Activated naive CD4-positive, alpha-beta T cell treated with anti-CD3 and anti-CD28 coated beads for 36 hours (primary cell): ENCODE measurements at places on chromosomes 11 and 22. TPM values are rescaled to one million over a fixed set of nuclear protein-coding genes. Genes with fewer than 3 reads are reported as not detected.

Gene C11orf65
- 3.1 TPM for total RNA-seq

Gene GGTLC2
- total RNA-seq = not detected

DNA sequence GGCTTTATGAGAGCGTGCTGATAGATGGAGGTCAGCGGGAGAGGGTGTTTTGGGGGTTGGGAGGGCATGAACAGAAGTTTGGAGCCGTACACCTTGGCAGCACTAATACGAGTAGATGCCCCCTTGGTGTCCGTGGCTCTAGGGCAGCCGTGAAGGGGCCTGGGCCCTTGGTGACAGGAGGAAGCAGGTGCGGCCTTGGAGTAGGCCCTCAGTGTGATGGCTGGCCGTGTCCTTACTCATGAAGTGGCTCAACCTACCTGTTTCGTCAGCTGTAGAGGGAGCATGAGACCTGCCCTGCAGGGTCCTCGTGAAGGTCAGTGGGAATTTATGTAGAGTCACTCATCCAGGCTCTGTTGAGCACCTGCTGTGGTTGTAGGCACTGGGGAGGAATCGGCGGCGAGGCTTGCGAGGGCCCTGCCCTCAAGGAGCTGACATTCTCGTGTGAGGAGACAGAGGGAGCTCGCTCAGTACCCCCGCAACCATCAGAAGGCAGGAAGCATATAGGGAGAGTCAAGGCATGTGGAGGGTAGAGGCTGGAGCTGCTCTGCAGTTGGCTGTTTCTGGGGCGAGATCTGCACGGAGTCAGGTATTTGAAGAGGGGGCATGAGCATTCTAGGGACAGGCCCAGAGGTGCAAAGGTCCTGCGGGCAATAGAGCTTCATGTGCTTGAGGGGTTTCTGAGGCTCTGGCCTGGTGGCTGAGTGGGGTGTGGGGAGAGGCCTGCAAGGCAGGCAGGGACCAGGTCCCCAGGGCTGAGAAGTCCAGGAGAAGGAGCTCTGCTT is 39.6 kb downstream of the TBC1D22A start:
- no peaks in the 10 kb centered on the region for H3K27me3 ChIP-seq
- H3K36me3 ChIP-seq = peaks cover 31% of the 10 kb centered on the region
- no peak for DNase-seq

- no peak overlapping the region for H3K4me3 ChIP-seq
- no peak overlapping the region for H3K27ac ChIP-seq
- peaks cover 16% of the 10 kb centered on the region for H3K27me3 ChIP-seq
- H3K4me1 ChIP-seq = no peaks in the 10 kb centered on the region
Observed at GRCh38 chr22:43529461-43529860, 117.6 kb downstream of the MPPED1 start.

DNA sequence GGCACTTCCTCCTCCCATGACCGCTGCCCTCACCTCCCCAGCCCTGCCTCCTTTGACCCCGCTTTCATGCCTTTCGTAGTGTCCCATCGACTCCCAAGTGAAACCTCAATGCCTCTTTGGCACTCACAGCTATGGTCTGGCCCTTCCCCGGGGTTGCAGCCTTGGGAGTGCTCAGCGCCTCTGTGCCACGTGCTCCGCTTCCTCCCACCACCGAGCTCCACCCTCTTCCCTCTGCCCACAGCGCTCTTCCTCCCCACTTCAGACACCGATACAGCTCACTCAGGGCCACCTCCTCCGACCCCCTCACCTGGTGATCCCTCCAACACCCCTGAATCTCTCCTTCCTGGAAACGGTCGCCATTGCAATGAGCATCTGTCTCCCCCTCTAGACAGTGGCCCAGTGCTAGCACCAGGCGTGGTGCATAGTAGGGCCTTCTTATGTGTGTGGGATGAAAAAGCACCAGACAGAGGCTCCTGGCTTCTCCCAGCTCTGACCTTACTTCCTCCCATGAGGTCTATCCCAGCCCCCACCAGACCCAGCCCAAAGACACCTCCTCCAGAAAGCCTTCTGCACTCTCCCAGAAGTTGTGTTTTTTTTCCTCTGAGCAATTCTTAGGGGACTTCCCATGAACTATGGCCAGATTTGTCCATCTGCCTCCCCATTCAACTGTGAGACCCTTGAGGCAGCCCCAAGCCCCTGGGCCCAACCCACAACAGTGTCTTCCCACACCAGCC is 16.4 kb upstream of the SCGB1A1 start:
- H3K27me3 ChIP-seq = no peaks in the 10 kb centered on the region
- H3K27ac ChIP-seq = peak overlapping the region; percentile 89
- no peaks in the 10 kb centered on the region for H3K36me3 ChIP-seq
- peak; percentile 71 for DNase-seq

DNA sequence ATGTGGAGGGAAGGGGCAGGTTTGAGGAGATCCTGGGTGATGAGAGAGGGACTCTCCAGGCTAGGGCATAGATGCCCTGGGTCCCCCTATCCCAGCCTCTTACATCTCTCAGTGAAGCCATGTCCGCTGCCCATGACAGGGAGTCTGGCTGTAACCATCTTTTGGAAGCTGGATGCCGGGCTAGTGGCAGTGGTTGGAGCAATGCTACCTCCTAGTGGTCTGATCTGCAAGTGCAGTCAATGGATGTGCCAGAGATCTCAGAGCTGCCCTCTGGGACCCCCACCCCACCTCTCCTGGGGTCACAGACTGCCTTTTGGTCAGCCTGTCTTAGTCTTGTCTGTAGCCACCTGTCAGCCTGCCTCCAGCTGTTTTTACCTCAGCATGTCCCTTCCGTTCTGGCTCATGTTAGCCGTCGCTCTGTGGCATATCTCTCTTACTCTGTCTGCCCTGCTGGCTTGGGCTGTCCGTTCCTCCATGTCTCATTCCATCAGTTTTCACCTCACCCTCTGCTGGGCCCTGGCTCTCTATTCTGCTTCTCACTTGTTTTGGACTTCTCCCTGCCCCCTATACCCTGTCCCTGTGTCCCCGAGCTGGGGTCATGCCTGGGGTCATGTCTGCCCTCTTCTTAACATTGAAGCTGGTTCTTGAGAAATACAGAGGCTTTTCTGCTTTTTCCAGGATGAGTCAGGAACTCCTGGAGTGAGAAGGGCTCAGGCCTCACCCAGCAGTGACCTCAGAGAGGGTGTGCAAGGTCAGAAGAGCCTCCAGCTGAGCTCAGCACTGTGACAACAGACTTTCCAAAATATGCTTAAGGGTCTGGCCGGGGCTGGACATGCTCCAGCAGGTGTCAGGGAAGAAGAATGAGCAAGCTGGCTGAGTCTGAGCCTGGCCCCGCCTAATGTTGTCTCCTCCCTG is 52.0 kb upstream of the THY1 start:
- no peaks in the 10 kb centered on the region for H3K4me1 ChIP-seq
- no peaks in the 10 kb centered on the region for H3K36me3 ChIP-seq
- H3K27me3 ChIP-seq = peaks cover 4% of the 10 kb centered on the region
- peak; percentile 79 for DNase-seq

- no peak for DNase-seq
- H3K4me3 ChIP-seq = no peak overlapping the region
- H3K4me1 ChIP-seq = no peaks in the 10 kb centered on the region
- no peaks in the 10 kb centered on the region for H3K27me3 ChIP-seq
Observed at GRCh38 chr11:14454861-14455632, 44.6 kb downstream of the COPB1 start.

GRCh38 chr11:75790986-75791385 is 22.4 kb downstream of the DGAT2 start:
- H3K4me1 ChIP-seq = no peaks in the 10 kb centered on the region
- no peak overlapping the region for H3K27ac ChIP-seq
- no peak overlapping the region for H3K4me3 ChIP-seq
- no peak for DNase-seq
- no peaks in the 10 kb centered on the region for H3K27me3 ChIP-seq

DNA sequence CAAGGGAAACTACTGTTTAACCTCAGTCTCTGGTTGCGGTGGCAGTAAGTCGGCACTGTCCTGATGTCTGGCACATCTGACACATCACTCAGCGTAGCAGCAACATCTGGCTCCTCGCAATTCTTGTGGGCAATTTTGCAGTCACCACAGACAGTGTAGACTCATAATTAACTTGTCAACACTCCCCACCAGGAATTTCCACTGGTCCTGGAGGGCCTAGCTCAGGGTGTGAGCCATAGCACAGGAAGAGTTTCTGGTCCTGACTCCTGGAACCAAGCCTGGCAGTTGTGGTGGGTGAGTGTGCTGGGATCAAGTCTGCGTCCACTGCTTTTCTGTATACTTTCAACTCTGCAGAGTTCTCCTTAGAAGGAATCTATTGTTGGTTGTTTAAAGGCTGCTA is 209.7 kb downstream of the SNX19 start:
- peaks cover 2% of the 10 kb centered on the region for H3K27me3 ChIP-seq
- H3K4me3 ChIP-seq = no peak overlapping the region
- H3K27ac ChIP-seq = no peak overlapping the region
- DNase-seq = no peak
- no peaks in the 10 kb centered on the region for H3K36me3 ChIP-seq

DNA sequence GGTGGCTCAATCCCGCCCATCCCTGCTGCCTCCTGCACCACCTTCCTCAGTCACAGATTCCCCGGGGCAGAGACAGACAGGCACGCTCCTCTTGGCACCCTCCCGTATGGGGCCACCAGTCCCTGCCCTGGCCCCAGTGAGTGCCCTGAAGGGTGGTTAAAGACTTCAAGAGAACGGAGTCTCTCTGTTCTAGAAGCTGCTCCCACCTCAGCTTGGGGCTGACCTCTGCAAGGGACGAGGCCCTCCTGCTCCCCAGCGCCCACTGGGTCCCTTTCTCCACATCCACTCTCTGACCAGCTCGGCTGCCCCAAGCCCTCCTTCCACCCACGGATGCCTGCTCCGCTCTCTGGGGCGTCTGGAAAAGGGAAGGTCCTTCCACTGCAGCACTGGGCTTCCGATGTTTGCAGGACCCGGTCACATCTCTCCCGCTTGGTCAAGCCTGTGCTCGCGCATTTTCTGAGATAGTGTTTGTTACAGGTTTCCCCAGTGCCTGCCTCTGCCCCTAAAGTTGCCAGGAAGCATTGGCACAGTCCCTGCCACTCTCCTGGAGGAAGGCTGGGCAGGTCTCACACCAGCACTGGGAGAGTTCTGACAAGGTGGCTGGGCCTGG is 1487.9 kb downstream of the TBC1D22A start:
- H3K4me1 ChIP-seq = no peaks in the 10 kb centered on the region
- no peak overlapping the region for H3K27ac ChIP-seq
- no peak overlapping the region for H3K4me3 ChIP-seq
- no peaks in the 10 kb centered on the region for H3K36me3 ChIP-seq
- no peak for DNase-seq

- H3K27ac ChIP-seq = no peak overlapping the region
- no peak overlapping the region for H3K4me3 ChIP-seq
- no peak for DNase-seq
- H3K4me1 ChIP-seq = no peaks in the 10 kb centered on the region
Observed at GRCh38 chr11:6545917-6546605, 49.0 kb downstream of the DNHD1 start.

GRCh38 chr11:122714004-122714403 is 58.5 kb downstream of the UBASH3B start:
- H3K36me3 ChIP-seq = no peaks in the 10 kb centered on the region
- no peaks in the 10 kb centered on the region for H3K27me3 ChIP-seq
- H3K4me3 ChIP-seq = no peak overlapping the region

DNA sequence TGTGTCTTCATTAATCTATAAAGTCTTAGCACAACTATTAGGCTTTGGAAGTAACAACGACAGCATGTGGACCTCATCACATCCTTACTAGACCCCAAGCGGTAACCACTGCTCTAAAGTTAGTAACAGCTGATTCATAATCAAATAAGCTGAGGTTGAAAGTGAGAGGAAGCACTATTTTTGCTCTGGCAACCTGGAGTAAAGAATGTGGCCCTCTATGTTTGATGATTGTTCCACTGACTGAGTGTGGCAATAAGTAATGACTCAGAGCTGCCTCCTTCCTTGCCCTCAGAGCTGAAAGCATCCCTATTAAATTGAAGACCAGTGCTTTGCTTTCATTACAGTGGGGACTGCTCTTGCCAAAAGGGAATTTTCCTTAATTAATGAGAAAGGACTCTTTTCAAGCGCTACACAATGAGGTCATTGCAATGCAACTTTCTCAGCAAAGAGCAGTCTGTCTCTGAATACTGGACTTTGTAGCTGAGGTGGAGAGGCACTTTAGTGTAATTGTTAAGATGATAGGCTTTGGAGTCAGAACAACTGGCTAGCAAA is 906.1 kb upstream of the RAG2 start:
- DNase-seq = no peak
- H3K4me1 ChIP-seq = no peaks in the 10 kb centered on the region
- H3K27me3 ChIP-seq = no peaks in the 10 kb centered on the region
- H3K27ac ChIP-seq = no peak overlapping the region
- H3K36me3 ChIP-seq = no peaks in the 10 kb centered on the region

GRCh38 chr11:61868571-61869428 is 22.5 kb downstream of the FADS3 start:
- H3K4me1 ChIP-seq = peaks cover 2% of the 10 kb centered on the region
- DNase-seq = no peak
- no peak overlapping the region for H3K4me3 ChIP-seq
- no peaks in the 10 kb centered on the region for H3K36me3 ChIP-seq

DNA sequence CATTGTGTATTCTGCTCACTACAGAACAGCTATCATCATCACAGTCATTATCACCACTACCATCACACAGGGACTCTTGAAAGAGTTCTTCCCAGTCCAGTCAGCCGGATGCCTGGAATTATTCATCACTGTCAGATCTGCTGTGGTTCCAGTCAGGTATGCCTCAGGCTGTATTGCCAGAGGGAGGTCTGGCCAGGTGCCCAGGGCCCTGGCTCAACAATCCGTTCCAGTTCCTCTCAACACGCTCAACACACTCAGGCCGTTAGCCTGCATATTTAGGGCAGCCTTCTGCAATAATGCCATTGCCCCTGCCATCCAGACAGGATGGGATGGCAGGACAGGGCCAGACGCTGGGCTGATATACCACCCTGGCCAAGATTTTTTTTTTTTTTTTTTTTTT is 28.6 kb upstream of the RASL10A start:
- H3K4me3 ChIP-seq = no peak overlapping the region
- H3K27ac ChIP-seq = no peak overlapping the region
- H3K4me1 ChIP-seq = no peaks in the 10 kb centered on the region
- peaks cover 25% of the 10 kb centered on the region for H3K36me3 ChIP-seq
- H3K27me3 ChIP-seq = no peaks in the 10 kb centered on the region

GRCh38 chr22:23079240-23079768 is 9.0 kb downstream of the GNAZ start:
- H3K27me3 ChIP-seq = peaks cover 4% of the 10 kb centered on the region
- DNase-seq = no peak
- no peak overlapping the region for H3K4me3 ChIP-seq

DNA sequence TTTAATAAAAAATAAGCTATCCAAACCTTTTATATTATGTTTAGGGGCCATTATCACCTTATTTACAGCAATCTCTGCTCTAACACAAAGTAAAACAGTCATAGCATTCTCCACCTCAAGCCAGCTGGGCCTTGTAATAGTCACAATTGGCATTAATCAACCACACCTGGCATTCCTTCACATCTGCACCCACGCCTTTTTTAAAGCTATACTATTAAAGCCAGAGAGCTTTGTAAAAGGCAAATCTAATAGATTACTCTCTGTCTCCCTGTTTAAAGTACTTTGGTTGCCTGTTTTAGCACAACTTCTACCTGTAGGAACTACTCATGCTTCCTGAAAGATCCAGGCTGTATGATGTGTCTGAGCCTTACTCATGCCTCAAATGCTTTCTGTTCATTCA is 113.1 kb downstream of the CSNK2A3 start:
- H3K27ac ChIP-seq = no peak overlapping the region
- no peaks in the 10 kb centered on the region for H3K36me3 ChIP-seq
- no peak for DNase-seq
- H3K27me3 ChIP-seq = peaks cover 2% of the 10 kb centered on the region
